ENCODE measurements at places on chromosomes 13 and 19. TPM values are rescaled to one million over a fixed set of nuclear protein-coding genes. Genes with fewer than 3 reads are reported as not detected.

DNA sequence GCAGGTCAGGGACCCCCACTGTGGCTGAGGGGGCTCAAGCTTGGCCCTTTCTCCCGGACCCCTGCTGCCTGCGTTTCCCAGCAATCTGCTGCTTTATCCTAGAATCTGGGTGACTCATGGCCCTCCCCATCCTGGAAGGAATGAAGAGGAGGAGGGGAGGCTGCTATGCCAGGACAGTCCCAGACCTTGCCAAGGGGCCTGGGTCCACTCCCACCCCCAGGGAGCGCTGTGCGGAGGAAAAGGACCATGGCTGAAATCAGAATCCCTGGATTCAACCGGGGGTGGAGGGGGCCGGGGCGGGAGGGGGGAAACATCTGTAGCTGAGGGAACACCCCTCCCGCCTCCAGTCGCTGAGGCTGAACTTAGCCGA lies 20.5 kb downstream of the ZNF114 start:
- DNase-seq: no peak

DNA sequence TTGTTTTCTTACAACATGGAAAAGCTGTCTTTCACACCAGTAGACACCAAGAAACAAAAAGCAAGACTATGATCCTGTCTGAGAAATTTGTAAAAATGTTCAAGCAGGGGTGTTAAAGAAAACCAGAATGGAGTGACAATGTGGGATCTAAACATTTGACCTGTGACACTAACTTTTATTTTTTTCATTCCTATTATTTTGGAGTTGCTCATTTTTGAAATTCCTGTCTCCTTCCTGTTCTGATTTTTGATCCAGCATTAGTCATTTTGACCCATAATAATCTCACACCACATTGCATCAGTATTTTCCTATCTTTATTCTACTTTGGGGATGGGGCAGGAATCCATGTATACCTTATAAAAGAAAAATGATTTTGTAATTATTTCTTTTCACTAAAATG lies 164.2 kb downstream of the DLEU7 start:
- DNase-seq: no peak

- DNase-seq: no peak
Observed at GRCh38 chr19:12899891-12900518, 9.0 kb downstream of the GCDH start.

DNA sequence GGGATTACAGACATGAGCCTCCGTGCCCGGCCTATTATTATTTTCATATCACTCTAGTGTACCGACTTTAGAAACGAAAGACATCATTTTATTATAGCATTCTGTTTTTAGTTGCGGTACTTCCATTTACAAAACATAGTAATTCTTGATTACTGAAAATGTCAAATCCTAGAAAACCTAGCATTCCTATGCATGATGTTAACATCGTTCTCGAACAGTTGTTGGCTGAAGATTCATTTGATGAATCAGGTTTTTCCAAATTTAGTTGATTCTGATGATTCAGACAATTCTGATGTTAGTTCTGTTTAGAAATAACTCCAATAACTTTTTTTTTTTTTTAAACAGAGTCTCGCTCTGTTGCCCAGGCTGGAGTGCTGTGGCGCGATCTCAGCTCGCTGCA lies 11.5 kb upstream of the MTRF1 start:
- no peak for DNase-seq

GRCh38 chr13:105962080-105962479 lies 573.4 kb downstream of the EFNB2 start:
- DNase-seq: no peak

DNA sequence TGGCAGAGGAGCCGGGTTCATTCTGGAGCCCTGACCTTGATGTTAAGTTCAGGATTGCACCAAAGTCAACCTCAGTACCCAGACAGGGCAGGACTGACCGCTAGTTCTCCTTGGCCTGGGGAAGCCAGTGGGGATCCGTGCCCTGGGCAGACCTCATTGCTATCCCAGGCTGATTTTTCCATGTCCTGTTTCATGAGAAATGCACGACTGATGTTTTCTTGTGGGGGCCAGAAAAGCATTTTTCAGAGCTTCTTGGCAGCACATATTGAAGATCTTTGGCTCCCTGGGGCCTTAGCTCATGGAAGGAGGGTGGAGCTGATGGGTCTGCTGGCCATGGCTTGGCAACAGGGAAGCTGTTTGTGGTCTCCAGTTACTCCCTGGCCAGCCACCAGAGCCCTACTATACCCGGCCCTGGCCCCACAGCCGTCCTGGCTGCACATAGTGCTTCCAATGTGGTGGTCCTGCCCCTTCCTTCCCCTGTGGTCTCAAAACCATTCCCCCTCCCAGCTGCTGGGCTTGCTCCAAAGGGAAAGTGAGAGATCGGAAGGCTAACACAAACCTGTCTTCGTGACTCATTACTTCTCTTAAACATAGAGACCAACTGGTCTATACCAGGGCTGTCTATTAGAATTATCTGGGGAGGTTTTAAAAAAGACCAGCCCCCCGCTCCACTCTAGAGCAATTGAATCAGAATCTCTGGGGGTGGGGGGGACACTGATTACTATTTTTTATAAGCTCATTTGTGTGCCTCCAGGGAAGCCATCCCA lies 11.2 kb downstream of the IL17D start:
- DNase-seq: peak; percentile 46

GRCh38 chr19:40933025-40933424 lies 51.0 kb upstream of the CYP2A7 start:
- no peak for DNase-seq

GRCh38 chr19:19538061-19538784 lies at the start of gene CILP2:
Gene CILP2, plus strand, starts transcription at chr19:19538265. Its CDS starts 85 bp downstream, at chr19:19538350.
- DNase-seq: peak; percentile 93

- DNase-seq: no peak
Observed at GRCh38 chr19:33465371-33465770, 56.2 kb downstream of the PEPD start.

DNA sequence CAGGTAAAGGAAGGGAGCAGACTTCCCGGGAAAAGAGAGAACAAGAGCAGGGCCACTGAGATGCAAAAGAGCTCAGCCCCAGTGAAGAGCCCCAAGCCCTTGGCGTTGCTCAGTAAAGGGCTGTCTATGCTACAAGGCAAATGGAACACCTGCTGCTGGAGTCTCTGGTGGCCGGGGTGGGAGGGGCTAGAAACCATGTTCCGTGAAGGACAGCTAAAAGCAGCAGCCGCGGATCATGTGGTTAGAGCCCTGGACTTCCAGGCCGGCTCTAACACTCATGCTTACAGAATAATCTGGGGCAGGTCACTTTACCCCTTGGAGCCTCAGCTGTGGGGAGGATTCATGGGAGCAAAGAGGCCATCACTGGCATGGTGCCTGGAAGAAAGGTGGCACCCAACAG lies 17.8 kb downstream of the POU2F2 start:
- no peak for DNase-seq

DNA sequence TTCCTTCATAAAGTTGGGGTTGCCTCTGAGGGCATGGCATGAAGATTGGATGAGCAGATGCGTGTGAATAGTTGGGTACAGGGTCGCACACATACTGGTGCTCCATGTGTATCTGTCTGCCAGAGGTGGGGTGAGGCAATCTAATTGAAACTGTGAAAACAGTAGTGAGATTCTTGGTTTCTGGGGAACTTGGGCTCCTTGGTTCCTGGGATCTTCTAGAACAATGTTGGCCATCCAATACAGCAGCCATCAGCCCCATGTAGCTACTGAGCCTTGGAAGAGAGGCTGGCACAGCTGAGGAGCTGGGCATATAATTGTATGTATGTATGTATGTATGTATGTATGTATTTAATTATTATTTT lies 616 bp downstream of the FCHO1 start:
- DNase-seq: no peak

GRCh38 chr13:80584785-80585184 lies 243.9 kb upstream of the SPRY2 start:
- no peak for DNase-seq

DNA sequence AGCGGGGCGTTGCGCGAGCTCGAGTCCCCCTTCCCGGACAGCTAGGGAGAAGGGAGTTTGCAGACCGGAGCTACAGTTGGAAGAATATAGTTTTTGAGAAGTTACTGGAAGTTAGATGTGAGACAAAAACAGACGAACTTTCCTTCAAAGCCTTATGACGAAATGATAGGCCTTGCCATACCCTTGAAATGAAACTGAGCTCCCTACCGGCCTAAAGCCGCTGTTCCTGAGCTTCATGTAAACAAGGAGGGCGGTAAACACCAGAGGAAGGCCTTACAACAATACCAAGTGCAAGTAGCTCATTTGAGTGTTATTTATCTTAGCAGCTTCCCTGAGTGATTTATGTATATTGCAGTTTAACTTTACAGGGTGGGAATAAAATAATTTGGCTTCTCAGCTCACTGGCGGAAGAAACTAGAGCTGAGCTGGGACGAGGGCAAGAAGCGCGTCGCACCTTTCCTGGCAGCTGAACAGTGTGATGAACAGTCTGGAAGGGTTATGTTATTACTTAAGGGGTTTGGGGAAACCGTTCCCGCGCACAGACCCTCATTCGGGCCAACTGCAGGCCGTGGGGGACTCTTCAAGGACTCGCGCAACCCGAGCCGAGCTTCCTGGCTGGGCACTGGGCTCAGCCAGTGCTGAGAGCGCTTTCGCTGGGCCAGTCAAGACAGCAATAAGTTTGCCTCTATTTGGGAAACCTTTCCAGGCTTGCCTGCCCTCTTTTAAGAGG lies 111.2 kb downstream of the KCNRG start:
- DNase-seq: no peak

GRCh38 chr19:4046362-4046691 lies 20.4 kb downstream of the ZBTB7A start:
- no peak for DNase-seq

GRCh38 chr19:33275559-33275932 lies 26.8 kb downstream of the CEBPA start:
- DNase-seq: no peak

- DNase-seq: no peak
Observed at GRCh38 chr13:48586591-48587103, 53.8 kb upstream of the RCBTB2 start.

GRCh38 chr19:49436381-49437017 lies 4.8 kb downstream of the SLC17A7 start:
- DNase-seq: peak; percentile 42

- DNase-seq: no peak
Observed at GRCh38 chr19:8142513-8142900, 6.9 kb downstream of the FBN3 start.

DNA sequence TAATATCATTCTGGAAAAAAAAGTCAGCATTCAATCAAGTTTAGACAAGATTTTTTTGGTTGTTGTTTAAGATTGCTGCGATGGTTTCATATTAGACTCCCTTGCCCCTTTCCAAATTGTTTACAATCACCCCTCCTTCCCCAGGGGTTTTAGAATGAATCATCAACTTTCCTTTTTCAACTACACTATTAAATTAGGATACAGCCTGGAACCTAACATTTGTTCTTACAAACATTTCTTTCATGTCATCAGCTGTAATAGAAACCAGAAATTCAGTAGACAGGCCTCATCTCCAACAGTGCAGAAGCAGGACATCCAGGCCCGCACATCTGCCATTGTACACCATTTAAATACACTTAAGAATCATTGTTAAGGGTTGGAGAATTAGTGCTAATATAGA lies 44.4 kb upstream of the WDFY2 start:
- DNase-seq: no peak

DNA sequence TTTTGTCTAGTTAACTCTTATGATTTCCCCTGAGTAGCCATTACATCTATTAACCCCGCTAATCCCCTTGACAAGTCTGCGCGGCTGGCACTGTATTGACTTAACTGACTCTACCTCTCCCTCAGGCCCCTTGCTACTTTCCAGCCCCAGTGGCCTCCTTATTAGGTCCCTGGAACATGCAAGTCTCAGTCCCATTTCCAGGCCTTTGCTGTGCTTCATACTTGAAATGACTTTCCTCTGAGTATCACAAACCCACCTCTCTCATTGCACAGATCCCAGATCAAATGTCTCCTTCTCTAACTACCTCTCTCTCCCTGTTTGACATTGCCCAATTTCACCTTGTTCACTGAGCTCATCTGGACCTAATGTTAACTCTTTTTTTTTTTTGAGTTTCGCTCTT lies 13.2 kb downstream of the SPACA6 start:
- no peak for DNase-seq

The NDFIP2 gene
- 8.4 TPM for total RNA-seq

The KLK1 gene
- not detected for total RNA-seq

The OR10H1 gene
- not detected for total RNA-seq

The TMEM59L gene
- total RNA-seq: 0.52 TPM

The FBXO17 gene
- 13.0 TPM for total RNA-seq

The TMEM255B gene
- total RNA-seq: 7.0 TPM

The MUC16 gene
- 24.7 TPM for total RNA-seq

The CYSLTR2 gene
- total RNA-seq: 2.0 TPM

The OR7D2 gene
- not detected for total RNA-seq

The VAV1 gene
- total RNA-seq: 13.9 TPM

The SIGLECL1 gene
- total RNA-seq: not detected

The FCHO1 gene
- 9.0 TPM for total RNA-seq

The F10 gene
- total RNA-seq: 25.0 TPM

The TUBB4A gene
- total RNA-seq: 0.59 TPM
